Globus pallidus (tissue), 1 donor: ENCODE measurements at places on chromosomes 7 and 10.

GRCh38 chr10:61857746-61858145 is 43.8 kb upstream of the ARID5B start:
- no peak for DNase-seq

DNA sequence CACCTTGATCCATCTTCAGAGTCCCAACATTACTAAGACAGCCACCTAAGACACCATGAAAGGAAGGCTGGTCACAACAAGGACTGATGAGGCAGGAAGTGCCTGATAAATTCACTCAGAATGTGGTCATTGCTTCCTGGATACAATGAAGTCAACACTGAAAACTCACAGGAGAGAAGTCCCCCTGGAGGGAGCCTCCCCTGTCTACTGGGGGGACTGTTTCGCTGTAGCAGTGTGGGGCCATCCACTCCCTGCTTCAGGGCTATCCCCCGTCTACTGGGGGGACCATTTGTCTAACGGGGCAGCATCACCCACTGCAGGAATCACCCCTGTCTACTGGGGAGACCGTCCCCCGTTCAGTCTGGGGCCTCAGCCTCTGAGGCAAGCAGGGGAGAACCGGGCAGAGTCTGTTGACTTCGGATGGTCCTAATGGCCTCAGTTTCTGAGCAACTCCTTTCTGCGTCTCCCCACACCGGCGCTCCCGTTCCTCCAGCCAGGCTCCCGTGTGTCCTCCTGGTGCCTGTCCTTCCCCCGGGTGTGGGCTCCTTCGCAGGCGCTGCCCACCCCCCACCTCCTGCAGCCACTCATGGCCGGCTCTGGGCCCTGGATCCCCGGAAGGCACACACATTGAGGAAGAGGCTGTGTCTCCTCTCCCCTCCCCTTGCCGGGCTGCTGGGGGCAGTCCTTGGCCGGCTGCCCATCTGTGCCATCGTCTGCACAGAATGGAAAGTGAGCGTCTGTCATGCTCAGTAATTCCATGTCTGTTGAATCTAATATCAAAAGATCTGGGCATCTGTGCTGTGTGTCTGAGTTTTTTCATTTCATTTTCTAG is 59.9 kb upstream of the DNAJB6 start:
- peak; percentile 31 for DNase-seq

GRCh38 chr7:136184719-136185118 is 207.6 kb upstream of the MTPN start:
- DNase-seq, result no peak

- DNase-seq, result no peak
Observed at GRCh38 chr7:45295222-45295621, 137.6 kb downstream of the RAMP3 start.

DNA sequence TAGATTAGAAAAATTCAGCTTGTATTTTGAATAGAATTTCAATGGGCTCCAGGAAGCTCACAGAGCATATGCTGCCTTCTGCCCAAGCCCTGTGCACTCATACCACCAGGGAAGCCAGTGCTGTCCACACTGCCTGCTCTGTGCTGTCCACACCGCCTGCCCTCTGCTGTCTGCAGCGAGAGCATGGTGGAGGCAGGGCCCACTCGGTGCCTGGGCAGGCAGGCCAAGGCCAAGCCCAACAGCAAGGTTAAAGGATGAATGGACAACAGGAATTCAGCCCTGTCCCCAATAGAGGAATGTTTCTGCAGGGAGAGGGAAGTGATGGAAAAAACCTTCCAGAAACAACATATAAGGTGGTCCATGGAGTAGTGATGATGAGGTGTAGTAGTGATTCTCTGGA is 146.8 kb downstream of the GFRA1 start:
- no peak for DNase-seq

- no peak for DNase-seq
Observed at GRCh38 chr7:5231811-5232484, 41.9 kb downstream of the WIPI2 start.

DNA sequence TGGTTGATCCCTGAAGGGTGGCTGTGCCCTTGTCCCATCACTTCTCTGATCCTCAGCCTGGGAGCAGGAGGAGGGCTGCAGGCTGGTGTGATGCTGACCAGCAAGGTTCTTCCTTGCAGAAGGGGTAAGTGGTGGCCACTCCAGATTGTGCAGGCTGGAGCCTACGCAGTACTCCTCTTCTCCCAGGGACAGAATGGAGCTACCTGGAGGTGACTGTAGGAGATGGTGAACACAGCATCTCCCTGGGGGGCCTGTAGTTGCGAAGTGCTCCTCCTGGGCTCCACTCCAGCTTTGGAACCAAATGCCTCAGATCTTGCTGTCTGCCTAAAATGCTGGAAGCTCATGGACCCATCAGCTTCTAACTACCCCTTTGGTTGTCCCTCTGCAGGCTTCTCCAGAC is 323.6 kb upstream of the PODXL start:
- no peak for DNase-seq

GRCh38 chr7:150425670-150426069 is 24.8 kb upstream of the GIMAP8 start:
- no peak for DNase-seq

DNA sequence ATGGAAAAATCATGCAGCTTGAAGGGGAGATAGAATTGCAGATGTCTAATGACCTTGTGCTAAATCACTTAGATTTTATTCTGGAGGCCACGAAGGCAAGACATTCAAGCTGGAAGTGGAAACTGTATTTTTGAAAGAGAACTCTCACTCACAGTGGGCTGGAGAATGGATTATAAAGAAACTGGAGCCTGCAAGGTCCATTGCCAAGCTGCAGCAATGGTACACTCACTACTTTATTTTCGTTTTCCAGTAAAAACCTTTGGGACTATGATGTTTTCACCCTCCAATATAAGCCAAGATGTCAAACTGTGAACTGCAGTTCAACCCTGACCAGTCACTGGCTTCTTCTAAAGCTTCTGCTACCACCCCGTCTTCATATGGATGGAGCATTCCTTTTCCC is 62.0 kb downstream of the SKIDA1 start:
- no peak for DNase-seq

DNA sequence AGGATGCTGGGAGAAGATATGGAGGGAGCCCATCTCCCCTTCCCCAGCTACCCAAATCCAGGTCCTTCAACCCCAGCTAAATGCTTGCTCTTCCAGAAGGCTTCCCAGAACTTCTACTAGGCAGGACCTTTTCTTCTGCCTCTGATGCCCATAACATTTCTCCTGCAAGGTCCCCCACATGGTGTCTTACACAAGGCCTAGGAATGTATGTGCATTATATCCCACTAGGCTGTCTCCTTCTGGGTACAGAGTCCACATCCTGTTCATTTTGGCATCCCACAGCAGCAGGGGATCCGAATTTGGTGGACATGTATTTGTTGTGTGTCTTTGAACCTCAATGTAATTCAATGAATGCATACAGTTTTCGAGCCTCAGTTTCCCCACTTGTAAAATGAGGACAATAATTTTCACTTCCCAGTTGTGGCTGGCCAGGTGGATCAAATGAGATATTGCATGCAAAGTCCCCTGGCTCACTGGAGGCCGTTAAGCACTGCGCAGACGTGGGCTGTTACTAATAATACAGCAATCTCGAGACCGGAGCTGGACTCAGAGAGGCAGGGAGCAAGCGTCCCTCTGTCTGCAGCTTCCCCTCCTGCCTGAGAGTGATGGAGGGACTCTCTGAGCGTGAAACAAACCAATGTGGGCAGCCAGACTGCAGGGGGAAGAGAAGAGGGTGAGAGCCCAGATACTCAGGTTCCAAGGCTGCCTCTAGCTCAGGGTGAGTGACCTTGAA is 18.6 kb upstream of the YWHAG start:
- no peak for DNase-seq

DNA sequence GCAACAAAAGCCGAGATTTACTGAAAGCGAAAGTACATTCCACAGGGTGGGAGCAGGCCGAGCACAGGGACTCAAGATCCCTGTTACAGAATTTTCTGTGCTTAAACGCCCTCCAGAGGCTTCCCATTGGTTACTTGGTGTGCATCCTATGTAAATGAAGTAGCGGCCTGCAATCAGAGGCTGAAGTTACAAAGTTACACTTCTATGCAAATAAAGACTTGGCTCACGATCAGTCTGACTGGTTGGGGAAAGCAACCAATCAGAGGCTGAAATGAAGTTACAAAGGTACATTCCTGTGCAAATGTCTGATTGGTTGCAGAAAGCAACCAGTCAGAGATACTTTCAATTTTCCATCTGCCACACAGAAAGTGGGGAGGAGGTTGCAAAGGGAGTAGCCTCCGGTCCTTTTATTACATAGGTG is 4.1 kb downstream of the ACBD7 start:
- DNase-seq, result peak; percentile 59

GRCh38 chr10:9342885-9343570 is 1288.5 kb downstream of the GATA3 start:
- peak; percentile 34 for DNase-seq

GRCh38 chr10:58839771-58840170 is 327.1 kb downstream of the BICC1 start:
- DNase-seq, result no peak

DNA sequence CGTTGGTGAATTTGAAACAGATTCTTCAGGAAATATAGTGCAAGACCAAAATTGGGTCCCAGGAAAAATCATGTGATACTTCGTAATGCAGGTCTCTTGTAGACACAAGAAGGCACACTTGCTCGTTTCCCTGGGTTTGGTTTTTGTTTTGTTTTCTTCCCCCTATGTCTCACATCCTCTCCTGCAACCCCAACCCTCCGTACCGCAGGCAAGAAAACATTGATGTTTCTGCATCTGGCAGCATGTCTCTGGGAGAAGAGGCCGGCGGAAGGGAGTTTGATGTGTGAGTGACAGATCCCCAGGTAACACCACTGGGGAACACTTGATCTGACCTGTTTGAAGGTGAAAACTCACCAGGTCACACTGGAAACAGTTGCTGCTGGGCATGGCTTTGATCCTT is 718.5 kb downstream of the AUTS2 start:
- DNase-seq, result no peak

GRCh38 chr10:116130006-116130405 is 143.0 kb downstream of the GFRA1 start:
- no peak for DNase-seq

DNA sequence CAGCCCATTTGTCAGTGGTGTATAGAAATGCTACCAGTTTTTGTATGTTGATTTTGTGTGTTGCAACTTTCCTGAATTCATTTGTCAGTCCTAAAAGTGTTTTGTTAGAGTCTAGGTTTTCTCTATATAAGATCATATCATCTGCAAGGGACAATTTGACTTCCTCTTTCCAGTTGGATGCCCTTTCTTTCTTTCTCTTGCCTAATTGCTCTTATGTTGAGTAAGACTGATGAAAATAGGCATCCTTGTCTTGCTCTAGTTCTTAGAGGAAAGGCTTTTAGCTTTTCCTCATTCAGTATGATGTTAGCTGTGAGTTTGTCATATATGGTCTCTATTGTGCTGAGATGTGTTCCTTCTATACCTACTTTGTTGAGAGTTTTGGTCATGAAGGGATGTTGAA is 161.7 kb upstream of the TPK1 start:
- DNase-seq, result no peak

DNA sequence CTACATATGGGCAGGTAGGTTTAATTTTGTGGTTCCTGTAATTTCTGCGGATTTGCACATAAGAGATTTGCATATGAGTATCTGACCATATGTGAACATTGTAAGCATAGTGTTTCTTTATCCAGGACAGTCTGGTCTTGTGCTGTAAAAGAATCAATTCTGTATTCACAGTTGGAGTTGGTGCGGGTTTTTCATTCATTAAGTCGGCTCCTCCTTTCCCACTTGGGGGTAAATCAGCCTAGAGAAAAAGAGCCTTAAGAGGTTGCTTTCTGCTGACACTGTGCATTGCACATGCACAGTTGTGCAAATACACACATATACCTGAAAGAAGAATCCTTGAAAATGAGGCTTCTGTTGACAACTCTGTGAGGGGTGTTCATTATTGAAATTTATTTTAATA is 6.1 kb upstream of the CYP26C1 start:
- no peak for DNase-seq

- no peak for DNase-seq
Observed at GRCh38 chr7:43782768-43783555, 24.5 kb downstream of the BLVRA start.

GRCh38 chr7:46847126-46847525 is 734.8 kb downstream of the TNS3 start:
- DNase-seq, result no peak

DNA sequence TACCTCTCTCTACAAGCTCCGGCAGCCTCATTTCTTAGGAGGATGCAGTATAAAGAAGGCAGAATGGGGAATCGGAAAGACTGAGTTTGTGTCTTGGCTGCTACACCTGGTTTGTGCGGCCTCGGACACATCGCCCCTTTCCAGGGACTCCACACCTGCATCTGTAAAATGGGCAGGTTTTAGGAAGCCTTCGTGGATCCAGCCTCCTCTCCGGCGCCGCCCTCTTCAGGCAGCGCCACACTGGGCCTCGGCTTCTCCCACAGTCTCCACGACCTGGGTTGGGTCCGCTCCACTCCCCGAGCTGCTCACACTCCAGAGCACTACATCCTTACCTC is 341 bp downstream of the GOT1 start:
- no peak for DNase-seq

DNA sequence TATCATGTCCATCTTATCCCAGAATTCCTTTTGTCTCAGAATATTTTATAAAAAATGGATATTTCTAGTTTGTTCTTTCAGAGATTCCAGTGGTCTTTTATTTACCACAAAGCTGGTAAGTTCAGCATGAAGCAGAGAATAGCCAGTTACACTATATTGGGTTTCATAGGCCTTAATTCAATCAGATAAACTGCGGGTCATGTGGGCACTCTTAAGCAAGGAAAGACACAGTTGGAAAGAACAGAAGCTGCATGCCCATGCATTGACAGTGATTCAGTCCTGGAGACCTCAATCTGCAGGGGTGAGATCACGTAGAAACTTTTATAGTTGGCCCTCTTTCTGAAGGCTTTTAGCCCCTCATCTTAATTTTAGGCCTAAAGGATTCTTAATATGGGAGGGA is 281.3 kb upstream of the IGFBP3 start:
- no peak for DNase-seq

DNA sequence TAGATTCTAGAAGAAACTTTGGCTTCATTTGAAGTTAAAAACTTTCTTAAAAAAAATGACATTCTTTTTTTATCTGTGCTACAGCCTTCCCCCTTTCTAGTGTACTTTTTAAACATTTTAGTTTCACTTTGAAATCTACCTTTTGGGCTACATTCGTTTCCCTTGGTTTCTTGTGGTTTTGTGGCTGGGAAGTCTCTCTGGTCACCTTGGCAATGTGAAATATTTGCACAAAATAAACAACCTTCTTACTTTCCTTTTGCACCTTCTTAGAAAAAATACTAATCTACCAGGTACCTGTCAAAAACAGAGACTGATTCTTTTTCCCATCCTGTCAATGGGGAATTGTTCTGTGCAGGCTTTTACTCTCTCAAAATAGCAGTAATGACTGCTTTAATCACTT is 350.2 kb downstream of the GATA3 start:
- no peak for DNase-seq

DNA sequence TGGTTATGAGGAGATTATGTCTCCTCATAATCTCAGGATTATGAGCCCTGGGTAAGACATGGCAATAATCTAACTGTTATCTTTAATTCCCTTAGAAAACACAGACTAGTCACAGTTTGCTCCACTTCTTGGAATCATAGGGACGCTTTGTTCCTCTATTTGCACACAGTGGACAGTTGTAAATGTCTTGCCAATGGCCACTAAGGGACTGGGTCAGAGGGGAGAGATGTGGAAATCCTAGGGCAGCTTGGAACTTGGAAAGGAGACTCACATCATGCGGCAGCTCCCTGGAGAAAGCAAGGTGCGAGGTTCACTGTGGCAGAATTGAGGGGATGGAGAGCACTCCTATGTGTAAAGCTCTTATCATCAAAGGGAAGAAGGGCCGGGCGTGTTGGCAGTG is 266.1 kb downstream of the PRPF18 start:
- DNase-seq, result peak; percentile 47
